ENCODE measurements at places on chromosomes 16 and 17.
A peak's percentile ranks its signal among the peaks of the same experiment; 100 is the strongest.

DNA sequence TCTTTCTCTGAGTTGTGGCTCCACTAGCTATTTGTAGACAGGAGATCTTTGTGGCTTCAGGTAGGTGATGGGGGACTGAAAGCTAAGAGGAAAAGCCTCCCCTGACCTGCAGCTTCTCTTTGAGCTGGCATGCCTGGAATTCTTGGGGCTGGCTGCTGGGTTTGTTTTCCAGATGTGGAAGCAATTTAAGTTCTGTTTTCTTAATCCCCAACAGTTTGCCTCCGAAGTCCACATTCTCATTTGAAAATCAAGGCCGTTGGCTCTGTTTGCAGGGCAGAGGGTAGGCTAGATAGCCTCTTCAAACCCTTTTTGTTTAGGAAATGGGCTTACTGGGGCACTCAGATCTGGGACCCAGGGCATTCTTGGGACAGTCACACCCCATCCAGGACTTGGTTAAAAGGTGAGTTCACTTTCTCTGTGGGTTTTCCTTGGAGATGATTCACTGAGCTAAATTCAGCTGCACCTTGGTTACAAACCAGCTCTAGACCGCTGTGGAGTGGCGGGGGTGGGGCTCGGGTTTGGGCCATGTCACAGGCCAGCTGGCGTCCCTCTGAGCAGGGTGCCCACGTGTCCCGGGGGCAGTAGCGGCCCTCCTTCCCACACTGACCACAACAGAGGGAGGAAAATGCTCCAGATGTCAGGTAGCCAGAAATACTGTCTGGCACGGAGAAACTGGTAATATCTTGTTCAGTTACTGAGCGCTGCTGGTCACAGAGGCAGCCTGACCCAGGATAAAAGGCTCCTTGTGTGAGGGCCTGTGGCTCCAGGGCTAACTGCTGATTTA lies 108.5 kb downstream of the RAB11FIP4 start:
- DNase-seq, result no peak

GRCh38 chr16:29766571-29766970 lies 11.5 kb upstream of the ZG16 start:
- DNase-seq, result no peak

- no peak for DNase-seq
These were observed 2.2 kb downstream of the DNAAF8 start for GRCh38 chr16:4736546-4736945.

- DNase-seq, result no peak
These were observed 217.8 kb downstream of the ZFHX3 start for GRCh38 chr16:72829846-72830775.

- no peak for DNase-seq
These were observed 93.3 kb downstream of the FOXL1 start for GRCh38 chr16:86671486-86672178.

GRCh38 chr16:14240219-14240843 lies 169.2 kb downstream of the MRTFB start:
- peak; percentile 7 for DNase-seq

DNA sequence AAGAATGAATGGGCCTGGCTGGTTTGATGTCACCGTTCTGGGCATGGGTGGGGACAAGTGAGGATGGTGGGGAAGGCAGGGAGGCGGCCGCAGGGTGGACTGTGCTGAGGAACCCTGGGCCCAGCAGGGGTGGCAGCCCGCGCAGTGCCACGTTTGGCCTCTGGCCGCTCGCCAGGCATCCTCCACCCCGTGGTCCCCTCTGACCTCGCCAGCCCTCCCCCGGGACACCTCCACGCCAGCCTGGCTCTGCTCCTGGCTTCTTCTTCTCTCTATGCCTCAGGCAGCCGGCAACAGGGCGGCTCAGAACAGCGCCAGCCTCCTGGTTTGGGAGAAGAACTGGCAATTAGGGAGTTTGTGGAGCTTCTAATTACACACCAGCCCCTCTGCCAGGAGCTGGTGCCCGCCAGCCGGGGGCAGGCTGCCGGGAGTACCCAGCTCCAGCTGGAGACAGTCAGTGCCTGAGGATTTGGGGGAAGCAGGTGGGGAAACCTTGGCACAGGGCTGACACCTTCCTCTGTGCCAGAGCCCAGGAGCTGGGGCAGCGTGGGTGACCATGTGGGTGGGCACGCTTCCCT lies 6.5 kb upstream of the SERPINF1 start:
- DNase-seq, result no peak

- DNase-seq, result no peak
These were observed 509.6 kb downstream of the CDH13 start for GRCh38 chr16:83136419-83136818.

GRCh38 chr17:16250635-16251034 lies 33.6 kb downstream of the PIGL start:
- no peak for DNase-seq

- DNase-seq, result peak; percentile 100
These were observed at the start of the genes ZNF646 and ZNF668 for GRCh38 chr16:31073970-31074813. ZNF646 (plus strand) TSS chr16:31074422; CDS start chr16:31076325, 1,903 bp downstream. ZNF668 (minus strand) TSS chr16:31074240; CDS start chr16:31064459, 9,781 bp downstream.

DNA sequence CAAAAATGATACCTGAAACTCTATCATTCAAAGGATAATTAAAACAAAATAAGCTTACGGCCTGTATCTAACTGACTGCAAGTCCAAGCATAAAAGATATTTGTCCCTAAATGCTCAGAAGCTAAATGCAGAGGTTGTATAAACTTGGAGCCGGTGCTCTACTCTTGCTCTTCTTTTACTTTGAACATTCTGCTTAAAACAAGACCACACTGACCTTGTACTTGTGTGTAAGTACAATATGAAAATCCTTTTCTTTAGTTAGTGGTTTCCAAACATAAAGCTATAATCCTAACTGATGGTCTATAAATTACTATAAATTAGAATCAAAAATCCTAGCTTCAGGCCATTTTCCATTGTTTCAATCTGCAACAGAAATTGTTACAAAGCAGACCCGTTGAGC lies 74.6 kb downstream of the SPAG9 start:
- DNase-seq, result no peak

DNA sequence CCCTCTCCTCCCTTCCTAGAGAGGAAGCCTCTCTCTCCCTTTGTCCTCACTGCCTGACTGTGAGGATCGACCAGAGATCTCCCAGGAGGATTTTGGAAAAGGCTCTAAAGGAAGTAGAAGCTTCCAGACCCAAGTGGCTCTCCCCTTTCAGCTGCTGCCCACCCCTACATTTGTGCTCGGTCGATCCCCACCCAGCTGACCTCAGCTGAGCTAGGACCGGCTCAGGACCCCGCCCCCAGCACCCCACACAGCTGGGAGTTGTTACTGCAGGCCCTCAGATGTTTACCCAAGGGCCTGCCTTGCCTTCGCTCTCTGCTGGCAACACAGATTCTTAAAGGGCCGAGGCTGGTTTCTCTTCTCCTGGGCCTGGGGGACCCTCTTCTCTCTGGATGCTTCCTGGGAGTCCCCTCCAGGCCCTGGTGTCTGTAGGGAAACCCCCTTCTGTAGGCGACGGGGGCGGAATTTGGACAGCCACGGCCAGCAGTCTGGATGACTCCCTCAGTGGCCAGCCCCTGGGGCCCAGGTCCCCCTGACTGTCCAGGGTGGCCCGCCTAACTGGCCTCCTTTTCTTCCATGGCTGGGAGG lies 26.9 kb upstream of the TIMP2 start:
- DNase-seq, result no peak

DNA sequence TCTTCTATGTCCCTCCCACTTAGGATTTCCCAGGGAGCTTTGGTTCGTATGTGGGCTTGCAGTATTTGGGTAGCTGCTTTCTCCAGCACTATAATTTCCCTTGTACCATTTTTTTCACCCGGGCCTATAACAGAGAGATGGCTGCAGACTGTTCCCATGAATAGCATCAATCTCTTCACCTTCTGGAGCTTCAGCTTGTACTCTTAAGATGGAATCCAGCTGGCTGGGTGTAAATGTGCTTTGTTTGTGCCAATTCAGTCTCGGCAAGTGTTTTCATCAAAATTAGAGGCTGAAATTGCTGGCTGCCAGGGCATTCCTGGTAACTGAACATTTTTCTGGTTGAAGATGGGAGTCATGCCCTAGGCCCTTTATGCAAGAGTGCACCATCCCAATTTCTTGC lies 12.2 kb upstream of the CPD start:
- DNase-seq, result no peak

GRCh38 chr17:41476866-41477815 lies 3.8 kb downstream of the KRT35 start:
- DNase-seq, result no peak

DNA sequence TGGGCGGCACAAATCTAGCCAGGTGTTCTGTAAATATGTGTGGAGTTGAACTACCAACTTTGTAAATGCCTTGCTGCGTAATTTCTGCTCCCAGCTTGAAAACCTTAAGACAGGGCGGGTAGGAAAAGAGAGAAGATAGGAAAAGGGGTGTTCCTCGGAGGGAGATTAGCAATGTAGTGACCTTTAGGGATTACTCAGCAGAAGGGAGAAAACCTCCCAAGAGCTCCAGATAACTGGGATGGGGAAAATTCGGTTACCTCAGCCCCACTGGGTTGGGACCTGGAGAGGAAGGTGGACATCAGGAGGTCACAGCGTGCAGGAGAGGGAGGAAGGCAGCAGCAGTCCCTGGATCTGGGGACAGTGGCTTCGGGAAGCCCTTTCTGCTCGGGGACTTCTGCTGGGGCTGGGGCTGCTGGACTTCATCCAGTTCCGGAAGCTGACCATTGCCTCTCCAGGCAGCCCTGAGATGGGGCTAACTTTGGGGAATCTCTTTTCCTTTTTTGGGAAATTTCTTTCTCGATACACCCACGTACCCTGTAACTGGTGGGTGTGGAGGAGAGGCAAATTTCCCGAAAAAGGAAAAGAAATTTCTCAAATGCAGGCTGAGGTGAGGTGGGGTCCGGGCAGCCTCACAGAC lies 39.2 kb downstream of the MPRIP start:
- DNase-seq, result no peak

DNA sequence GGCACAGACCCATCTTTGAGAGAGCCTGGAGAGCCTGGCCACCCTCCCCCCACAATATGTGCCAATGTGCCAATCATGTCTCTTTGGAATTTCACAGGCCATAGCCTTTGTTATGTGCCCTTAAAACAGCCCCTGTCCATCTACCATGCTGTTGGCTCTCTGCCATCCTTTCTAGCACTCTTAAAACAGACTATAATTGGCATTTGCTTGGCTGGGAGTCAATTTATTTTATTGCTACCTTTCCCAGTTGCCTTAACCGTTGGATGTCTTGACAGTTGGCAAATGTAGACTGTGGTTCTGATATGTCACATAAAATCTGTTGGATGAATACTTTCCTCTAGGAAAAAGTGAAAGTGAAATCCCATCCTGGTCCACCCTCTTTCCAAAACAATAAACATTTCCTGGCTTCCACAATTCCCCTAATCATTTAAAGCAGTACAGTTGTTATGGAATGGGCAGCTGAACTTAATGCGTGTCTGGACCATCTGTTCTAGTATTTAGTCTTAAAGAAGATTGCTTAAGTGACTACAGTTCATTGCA lies 394.0 kb downstream of the KCNJ2 start:
- DNase-seq, result no peak

DNA sequence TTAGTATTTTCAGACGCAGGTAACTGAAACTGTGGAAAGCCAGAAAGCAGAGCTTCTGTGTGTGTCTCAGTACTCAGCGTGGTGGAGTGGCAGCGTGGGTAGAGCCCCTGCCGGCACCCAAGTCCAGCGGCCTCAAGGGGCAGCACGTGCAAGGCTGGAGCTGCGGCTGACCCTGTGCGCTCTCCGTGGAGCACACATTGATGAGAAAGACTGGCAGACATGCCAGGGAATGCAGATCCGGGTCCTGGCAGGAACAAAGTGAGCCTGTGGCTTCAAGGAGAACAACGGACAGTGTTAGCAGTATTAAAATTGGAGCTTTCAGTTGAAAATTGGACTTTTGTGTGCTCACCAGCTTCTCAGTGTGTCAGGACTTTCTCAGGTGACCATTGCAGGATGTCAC lies 23.3 kb downstream of the ZC3H18 start:
- DNase-seq, result no peak

DNA sequence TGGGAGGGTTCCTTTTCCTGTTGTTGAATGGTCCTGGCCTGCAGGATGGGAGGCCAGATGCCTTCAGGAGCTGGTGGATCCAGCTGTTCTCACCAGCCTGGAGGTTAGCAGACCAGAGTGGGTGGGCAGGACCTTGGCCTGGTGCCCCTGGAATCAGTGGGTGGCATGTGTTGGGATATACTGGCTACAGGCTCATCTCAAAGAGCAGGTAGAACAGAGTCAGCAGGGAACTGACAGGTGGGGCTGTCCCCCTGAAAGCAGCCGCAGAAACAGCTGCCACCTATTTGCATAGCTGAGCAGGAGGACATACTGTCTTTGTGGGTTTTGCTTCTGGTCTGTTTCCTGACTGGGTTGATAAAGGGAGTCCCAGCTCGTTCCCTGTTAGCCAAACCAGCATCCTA lies 144.1 kb downstream of the RAB11FIP4 start:
- DNase-seq, result no peak

GRCh38 chr16:1333149-1333812 lies at the start of gene BAIAP3:
BAIAP3 (plus strand) TSS chr16:1333645; CDS start chr16:1338550, 4,905 bp downstream.
- DNase-seq, result no peak

GRCh38 chr16:29810699-29811169 lies 1.3 kb upstream of the PRRT2 start:
- DNase-seq, result no peak

GRCh38 chr17:15291674-15292361 lies 26.7 kb upstream of the PMP22 start:
- no peak for DNase-seq

GRCh38 chr17:15885770-15886169 lies 59.2 kb upstream of the ADORA2B start:
- DNase-seq, result no peak

DNA sequence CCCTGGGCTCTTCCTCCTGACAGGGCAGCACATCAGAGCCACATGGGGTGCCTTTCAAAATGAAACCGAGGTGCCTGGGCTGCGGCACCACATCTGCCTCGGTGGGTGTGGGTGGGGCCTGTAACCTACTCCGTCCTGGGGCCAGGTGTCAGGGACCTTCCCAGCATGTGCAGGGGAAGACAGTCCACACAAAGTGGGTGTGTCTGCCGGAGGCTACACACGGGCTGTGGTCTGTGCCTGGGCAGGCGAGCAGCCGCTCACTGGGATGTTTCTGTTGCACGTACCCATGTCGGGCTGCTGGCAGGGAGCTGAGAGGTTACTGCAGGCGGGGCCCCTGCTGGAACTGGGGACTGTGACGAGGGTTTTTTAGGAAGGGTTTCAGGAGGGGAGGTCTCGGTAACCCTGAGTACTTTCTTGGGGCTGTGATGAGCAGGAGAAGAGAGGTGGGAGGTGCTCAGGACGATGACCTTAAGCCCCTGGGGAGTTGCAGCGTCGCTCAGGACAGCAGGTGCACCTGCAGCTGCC lies 351.2 kb downstream of the SEC14L1 start:
- no peak for DNase-seq

DNA sequence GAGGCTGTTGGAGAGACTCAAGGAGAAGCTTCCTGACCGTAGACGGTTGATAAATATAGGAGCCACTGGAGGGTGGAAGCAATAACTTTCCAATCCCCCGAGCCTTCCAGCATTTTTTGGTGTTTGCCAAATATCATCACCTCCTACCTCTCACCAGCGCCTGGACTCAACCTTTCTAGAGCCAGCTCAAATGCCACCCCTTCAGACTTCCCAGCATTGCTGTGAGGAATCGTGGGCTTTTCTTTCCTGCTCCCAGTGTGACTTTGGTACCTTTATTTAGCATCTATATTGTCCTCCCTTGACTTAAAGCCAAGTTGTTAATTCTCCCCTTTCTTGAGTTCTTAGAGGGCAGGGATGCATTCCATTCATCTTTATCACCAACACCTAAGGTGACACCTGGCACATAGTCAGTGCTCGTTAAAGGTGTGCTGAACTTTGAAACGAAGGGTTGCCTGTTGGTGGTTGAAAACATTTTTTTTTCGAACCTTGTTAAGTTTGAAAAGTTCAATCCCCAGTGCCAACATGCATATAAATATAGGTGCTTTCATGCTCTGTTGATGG lies 35.3 kb upstream of the CCR7 start:
- DNase-seq, result no peak
